ENCODE measurements at places on chromosomes 2 and 18.

GRCh38 chr2:219209236-219210195, 2.9 kb downstream of the ZFAND2B start:
- DNase-seq = no peak

DNA sequence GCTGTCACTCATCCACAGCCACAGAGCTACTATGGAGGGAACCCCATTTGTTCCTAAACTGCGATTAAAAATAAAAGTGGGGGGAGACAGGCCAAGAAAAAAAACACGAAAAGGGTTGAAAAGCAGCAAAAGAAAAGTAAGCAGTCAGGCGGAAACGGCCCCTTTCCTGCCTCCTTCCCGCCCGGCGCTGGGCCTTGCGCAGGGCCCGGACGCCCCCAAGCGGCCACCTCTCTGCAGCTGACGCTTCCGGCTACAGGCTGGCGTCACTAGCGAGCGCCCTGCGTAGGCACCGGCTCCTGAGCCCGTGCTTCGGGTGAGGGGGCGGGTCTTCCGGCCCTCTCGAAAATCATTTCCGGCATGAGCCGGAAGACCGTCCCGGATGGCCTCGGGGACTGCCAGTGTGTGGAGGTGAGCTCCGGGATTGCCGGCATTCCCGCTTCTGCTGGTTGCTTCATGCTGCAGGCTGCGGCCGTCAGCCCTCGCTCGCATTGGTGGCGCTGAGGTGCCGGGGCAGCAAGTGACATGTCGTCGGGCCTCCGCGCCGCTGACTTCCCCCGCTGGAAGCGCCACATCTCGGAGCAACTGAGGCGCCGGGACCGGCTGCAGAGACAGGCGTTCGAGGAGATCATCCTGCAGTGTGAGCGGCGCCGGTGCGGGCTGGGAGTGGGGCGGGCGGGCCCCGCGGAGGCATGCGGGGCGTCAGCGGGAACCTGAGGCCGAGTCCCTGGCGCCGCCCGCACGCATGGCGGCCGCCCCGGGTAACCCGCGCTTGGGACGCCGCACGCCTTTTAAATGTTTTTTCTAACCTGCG, at the start of gene ATG16L1:
ATG16L1 (plus strand) TSS at position 368 of the 811 bp plus-strand sequence; CDS start at position 523, 155 bp downstream.
- DNase-seq = peak; percentile 95

GRCh38 chr2:20327370-20327769, 23.3 kb downstream of the PUM2 start:
- no peak for DNase-seq

GRCh38 chr2:232761301-232761907, 15.0 kb downstream of the KCNJ13 start:
- DNase-seq = no peak

- no peak for DNase-seq
Observed at GRCh38 chr2:124026503-124026902, 1.4 kb downstream of the CNTNAP5 start.

GRCh38 chr18:62999392-62999791, 284.1 kb downstream of the PHLPP1 start:
- DNase-seq = no peak

GRCh38 chr18:79955302-79956075, 4.0 kb upstream of the SLC66A2 start:
- no peak for DNase-seq

- no peak for DNase-seq
Observed at GRCh38 chr2:239145106-239145505, 255.7 kb downstream of the HDAC4 start.

- no peak for DNase-seq
Observed at GRCh38 chr2:148920559-148920958, 45.5 kb downstream of the KIF5C start.

GRCh38 chr2:12556762-12557161, 160.0 kb upstream of the TRIB2 start:
- DNase-seq = no peak

- no peak for DNase-seq
Observed at GRCh38 chr2:71787476-71788185, 334.3 kb downstream of the DYSF start.

DNA sequence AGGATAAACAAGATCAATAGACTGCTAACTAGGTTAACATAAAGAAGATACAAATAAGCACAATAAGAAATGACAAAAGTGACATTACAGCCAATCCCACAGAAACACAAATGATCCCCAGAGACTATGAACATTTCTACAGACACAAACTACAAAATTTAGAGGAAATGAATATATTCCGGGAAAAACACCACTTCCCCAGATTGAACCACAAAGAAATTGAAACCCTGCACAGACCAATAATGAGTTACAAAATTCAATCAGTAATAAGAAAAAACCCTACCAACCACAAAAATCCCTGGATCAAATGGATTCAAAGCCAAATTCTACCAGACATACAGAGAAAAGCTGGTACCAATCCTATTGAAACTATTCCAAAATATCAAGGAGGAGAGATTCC, 232.4 kb upstream of the RBMS1 start:
- no peak for DNase-seq

DNA sequence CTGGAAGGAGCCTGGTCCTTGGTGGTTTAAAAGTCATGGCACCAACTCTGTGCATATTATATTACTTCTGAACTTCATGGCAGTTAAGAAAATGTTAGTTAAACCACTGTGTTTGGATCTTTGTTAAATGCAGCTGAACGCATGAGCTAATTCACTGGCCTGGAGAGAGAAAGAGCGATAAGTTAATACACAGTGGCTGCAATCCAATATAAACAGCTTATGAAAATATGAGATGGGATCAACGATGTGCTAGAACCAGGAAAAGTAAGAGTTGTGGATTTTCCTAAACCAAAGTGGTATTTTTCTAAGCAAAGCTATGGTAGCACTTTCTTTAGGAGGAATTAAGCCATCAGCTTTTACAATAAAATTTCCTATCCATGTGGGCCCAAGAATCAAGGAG, 326.7 kb downstream of the MTX2 start:
- DNase-seq = no peak

DNA sequence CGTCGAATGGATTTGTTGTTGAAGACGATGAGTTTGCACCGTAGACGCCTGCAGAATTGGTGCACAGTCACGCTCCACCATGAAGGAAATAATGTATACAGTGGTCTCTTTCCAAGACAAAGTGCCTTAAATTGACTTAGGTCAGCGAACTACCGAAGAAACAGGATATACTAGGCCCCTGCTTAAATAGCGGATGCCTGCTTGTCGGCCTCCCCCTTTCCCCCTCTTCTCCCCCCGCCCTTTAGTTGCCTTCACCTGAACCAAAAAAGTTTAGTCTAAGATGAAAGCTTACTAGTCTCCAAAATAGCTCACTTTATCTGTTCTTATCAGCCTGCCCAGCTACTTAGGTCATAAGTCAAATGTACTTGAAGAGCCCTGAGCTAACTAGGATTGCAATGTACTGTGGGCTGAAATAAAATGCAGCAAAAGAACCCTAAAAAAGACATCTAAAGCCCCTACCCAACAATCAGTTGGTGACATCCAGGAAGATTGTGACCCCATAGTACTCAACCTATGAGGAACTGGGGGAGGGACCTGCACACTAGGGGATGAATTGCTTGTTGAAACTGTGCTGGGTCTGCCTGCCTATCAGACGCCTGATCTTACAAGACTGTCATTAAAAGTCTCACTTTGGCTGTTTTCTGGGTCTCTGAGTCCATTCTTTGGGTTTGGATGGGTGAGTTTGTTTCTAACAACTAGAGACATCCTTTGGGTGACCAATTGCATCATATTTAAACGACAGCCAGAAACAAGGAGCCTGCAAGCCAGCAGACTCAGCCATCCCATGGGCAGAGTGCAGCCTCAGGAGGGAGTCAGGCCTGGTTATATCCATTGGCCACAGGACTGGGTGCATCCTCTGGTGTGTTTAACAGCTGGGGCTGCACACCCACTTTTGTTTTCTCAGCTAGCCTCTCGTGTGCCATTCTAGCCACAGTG, 14.5 kb downstream of the ACOXL start:
- DNase-seq = no peak

DNA sequence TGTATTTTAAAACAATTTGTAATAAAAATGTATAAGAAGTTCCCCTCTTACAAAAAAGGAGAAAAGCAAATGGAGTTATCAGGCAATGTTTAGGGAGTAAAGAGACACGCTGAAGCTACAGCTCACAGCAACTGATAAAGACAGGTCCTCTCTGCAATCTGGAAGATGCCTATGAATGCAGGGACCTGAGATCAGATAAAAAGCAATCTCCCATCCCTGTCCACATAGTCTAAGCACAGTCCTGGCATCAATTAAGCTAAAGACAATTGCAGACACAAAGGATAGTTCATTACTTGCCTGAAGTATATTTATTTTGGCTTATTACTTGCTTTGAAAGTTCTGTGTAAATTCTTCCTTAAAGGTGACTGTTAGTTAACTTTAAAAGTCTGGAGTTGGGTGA, 5.0 kb downstream of the EIF2AK3 start:
- no peak for DNase-seq

GRCh38 chr18:8140841-8141501, 468.3 kb upstream of the RAB12 start:
- DNase-seq = no peak

DNA sequence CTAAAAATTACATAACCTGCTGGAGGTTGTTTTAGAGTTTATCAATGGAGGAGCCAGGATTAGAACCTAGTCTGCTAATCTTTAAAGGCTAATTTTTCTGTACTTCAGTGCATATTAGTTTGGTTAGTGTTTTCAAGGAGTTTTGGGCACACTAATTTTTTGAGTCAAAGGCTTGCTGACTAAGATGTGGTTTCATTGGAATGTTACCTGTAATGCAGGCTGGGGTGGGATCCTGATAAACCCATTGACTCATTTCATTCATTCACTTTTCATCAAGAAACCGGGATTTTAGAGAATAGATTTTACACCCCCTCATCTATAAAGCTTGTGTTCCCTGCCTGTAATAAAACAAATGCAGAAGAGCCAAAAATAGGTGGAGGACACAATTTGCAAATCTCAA, 91.9 kb upstream of the IL1R2 start:
- DNase-seq = no peak

DNA sequence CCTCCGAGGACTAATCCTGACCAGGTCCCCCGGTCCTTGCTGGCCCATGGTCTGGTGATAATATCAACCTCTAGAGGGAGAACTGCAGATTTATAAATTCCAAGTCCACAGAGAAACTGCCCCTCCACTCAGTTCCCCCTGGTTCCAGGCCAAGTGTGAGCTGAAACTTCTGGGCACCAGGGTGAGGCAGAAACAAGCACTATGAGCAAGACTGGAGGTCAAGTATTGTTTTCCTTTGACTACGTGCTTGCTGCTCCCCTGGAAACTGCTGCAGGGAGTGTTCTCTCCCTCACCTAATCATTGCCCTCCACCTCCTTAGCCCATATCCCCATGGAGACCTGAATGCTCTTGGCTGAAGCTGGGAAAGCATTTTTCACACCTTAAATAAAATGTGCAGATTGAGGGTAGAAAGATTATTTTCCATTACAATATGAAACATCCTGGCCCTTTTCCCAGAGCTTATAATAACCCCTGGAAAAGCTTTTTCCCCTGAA, 135.2 kb downstream of the RDH14 start:
- DNase-seq = no peak

- no peak for DNase-seq
Observed at GRCh38 chr2:180033993-180034894, 27.1 kb upstream of the CWC22 start.

DNA sequence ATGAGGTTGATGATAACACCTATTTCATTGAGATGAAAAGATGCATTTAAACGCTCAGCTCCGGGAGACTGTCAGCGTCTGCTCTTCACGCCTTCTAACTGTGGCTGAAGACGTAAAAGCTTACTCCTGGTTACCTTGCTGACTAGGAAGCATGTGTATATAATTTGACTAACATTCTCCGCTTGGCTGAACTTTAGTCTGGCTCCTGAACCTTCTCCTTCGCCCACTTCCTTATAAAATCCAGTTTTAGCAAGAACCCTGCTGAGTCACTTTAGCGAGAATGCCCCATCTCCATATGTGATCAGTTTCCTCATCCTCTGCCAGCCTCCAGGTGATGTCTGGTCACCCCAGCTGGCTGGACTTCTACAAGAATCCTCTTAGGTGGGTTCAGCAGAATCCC, 12.7 kb upstream of the CREG2 start:
- DNase-seq = no peak

GRCh38 chr18:26461405-26461804, 86.9 kb downstream of the KCTD1 start:
- DNase-seq = no peak

DNA sequence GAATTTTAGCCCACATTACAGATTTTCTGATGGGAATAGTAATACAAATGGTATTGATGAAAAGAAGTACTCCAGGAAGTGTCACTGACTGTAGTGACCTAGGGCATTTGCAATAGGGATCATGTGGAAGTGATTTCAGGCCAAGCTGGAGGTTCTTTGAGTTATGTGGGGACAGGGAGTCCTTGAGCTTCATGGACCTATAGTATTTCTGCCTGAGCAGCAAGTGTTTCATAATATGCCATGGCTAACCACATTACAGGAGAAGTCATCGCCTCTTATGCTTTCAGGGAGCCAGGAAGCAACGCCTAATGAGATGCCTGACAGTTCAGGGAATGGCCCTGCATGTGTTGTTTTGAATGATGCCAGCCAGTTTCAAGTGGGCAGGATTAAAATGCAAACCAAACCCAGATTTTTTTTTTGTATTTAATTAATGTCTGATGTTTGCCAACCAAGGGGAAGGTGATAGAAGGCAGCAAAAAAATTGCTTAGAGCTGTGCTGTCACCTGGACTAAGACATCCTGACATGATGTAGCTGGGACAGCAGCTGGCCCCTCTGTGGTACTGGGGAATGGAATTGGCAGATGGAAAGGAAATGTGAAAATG, 109.5 kb downstream of the RAPGEF4 start:
- no peak for DNase-seq

DNA sequence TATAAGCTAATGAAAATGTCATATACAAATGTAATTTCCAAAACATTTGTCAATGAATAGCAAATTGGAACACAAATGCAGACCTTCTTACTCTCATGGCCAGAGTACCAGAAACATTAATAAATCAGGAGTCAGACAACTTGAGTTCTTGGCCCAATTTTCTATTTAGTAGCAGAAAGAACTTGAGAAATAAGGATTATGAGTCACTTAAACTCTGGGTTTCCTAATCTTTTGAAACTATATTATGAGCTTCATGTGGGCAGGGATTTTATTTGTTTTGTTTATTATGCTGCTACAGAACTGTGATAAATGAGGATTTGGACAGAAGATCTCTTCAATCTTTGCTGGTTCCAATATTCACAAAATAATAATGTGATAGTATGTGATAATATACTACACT, 686.7 kb downstream of the NR4A2 start:
- DNase-seq = no peak

All from stimulated activated naive CD4-positive, alpha-beta T cell (primary cell).